ENCODE measurements at places on chromosomes 16 and 17.

DNA sequence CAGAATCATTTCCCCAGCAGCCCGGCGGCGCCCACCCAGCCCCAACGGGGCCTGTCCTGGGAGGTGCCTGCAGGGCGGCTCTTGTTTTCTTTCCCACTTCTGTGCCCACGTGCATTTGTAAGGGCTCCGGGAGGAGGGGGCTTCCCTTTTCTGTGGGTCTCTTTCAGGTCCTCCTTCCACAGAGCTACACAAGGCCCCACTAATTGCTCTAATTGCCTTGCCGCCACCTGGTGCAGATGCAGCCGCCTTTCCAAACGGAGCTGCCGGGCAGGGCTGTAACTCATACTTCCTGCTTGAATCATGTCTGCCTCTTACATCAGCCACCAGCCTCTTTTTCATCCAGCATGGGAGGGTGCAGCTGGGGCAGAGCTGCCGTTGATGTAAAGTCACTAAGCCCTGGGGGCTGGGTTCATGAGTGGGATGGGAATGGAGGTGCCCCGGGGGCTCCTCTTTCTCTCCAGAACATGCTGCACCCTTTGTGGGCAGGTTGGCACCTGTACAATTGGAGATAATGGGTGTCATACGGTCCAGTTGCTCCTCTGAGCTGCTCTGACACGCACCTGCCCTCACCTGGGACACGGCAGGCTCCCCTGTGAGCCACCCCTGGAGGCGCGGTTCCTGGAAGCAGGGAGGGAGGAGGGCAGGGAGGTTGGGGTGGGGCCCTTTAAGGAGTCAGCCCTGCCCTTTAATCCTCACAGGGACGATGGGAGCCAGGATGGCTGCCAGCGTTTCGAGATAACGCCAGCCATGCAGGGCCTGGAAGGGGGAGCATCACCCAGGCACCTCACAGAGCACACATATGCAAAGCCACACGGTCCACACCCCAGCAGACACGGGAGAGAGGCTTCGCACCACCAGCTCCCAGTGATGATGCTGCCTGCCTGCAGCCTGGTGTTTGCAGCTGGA lies 41.1 kb upstream of the KLHDC4 start:
- no peak for DNase-seq

DNA sequence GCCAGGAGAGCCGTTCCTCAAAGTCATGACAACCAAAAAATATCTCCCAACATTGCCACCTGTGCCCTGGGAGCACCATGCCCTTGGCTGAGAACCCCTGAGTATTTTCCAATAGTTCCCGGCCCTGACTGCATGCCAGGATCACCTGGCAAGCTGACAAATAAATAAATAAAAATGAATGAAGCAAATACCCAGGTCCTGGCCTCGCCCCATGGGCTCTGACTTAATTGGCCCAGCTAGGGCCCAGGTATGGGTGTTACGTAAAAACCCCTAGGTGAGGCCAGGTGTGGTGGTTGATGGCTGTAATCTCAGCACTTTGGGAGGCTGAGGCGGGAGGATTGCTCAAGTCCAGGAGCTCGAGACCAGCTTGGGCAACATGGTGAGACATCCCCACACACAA lies 2.7 kb upstream of the C16orf74 start:
- DNase-seq = no peak

- no peak for DNase-seq
Measured at GRCh38 chr16:83517398-83517797, 290.4 kb upstream of the HSBP1 start.

DNA sequence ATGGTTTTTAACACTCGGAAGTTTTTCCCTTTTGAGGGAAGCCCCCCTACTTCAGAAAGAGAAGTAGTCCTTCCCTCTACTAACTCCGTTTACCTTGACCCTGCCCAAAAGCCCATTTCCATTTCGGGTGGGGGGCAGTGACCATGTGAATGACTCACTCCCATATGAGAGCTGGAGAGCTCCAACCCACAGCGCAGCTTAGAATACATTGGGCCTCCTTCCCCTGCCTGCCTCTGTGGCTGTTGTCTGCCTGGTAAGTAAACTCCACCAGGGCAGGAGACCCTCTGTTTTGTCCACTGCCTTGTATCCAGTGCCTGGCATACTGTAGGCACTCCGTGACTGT lies 985 bp downstream of the SGSM2 start:
- no peak for DNase-seq

DNA sequence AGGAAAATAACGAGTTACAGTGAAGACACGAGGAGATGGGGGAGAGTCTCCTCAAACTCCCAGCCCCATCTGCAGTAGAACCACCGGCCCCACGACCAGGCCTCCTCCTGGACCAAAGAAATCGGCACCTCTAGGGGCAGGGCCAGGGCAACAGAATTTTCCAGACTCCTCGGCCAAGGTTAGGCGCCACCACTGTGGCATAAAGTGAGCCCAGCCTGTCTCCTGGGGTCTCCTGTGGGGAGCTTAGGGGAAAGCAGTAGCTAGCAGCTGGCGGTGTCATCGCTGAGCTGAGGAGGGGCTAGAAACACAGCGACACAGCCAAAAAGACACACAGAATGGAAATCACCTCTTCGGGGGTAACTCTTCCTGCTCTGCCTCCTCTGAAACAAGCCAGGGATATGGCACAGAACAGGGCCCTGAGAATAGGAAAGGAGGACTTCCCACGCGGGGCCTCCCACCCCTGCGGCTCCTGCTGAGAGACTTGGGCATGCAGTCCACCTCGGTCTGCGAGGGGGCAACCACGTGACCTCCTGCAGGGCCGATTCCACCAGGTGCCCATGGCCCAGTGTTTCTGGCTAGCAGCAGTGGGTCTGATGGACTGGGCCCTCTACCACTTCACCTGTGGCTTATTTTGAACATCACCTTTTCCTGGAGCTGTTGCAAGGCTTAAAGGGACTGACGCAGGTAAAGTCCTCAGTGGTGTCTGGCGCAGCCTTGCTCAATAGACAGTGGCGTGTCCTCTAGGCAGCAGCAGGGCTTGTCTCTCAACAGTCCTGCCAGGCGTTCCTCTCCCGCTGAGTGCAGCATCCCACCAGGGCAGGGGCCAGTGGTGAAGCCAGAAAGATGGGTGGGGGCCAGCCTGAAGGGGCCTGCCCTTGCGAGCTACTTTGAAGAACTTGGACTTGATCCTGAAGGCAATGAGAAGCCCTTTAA lies 6.7 kb upstream of the GINS2 start:
- DNase-seq = no peak

GRCh38 chr16:77273-77806 lies 685 bp upstream of the MPG start:
- DNase-seq = no peak

GRCh38 chr17:12737740-12738469 lies 51.4 kb upstream of the ARHGAP44 start:
- DNase-seq = no peak

GRCh38 chr17:80878876-80879722 lies 112.5 kb upstream of the CHMP6 start:
- no peak for DNase-seq

DNA sequence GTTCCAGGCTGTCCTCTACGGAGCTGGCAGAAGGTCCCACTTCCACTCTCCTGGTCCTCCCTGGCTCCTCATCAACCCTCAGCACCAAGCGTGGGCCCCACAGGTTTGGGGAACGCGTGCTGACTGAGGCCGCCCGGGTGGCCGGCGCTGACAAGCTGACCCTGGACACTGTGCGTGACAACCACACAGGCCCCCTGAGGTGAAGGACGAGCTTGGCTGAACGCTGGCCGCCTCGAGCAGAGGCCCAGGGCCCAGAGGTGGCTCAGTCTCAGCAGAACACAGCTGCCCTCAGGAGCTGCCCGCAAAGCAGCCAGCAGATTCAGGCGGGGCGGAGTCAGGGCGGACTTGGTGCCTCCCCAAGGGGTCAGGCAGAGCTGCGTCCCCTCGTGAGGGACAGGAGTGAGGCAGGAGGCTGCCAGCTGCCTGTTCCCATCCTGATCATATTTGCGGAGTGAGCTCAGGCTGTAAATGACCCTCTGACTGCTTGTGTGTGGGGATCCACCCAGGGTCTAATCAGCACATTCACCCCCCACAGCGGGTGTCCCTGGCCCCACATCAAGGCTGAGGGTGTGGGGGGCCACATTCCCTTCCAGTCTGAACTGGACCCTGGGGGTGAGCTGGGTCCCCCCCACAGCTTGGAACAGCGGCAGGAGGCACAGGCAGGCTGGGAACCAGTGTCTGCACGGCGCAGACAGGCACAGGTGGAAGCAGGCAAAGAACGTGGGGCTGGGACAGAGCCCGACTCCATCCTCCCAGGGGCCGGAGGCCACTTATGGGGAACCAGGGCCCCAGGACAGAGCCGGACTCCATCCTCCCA lies 105.1 kb upstream of the METRNL start:
- no peak for DNase-seq

DNA sequence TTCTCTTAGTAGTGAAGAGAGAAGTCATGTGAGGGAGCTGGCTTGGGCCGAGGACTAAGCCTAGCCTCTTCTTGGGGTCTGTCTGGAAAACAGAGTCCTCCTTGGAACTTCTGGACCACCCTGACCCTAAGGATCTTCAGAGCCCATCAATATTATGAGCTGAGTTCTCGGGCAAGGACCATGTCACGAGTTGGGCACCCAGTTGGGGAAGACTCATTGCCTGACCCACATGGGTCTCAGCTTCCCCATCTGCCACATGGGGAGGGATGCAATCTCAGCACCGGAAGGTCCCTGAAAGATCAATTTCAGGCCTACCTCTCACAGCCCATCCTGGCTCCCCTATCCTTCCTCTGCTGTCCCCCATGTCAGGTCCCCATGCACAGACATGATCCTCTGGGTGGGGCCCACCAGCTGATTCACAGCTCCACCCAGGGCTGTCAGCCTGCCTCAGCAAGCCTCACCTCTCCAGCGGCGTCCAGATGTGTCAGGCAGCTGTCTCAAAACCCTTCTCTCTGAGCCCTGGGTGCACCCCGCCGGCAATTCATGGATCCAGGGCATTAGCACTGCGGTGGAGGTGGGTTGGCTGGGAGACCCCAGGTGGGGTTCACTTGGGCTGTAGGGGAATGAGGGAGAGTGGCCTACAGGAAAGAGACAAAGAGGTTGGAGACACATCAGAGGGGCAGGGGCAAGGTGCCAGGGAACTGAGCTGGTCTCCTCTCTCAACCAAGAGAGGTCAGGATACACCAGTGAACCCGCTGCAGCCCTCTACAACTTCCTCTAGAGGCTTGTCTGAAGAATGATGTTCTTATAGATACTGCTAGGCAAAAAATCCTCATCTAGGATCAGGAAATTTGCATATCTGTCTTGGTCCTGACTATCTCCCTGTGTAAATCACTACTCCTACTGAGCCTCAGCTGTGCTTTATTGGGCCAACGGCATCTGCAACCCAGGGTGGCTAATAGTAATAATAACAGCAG lies 1.8 kb downstream of the NLRP1 start:
- no peak for DNase-seq

- no peak for DNase-seq
Measured at GRCh38 chr16:177394-177822, 928 bp downstream of the HBA1 start.

GRCh38 chr17:6455321-6455705 lies 11.1 kb downstream of the PIMREG start:
- peak; percentile 52 for DNase-seq

- DNase-seq = no peak
Measured at GRCh38 chr17:32114536-32114935, 27.8 kb upstream of the RHOT1 start.

DNA sequence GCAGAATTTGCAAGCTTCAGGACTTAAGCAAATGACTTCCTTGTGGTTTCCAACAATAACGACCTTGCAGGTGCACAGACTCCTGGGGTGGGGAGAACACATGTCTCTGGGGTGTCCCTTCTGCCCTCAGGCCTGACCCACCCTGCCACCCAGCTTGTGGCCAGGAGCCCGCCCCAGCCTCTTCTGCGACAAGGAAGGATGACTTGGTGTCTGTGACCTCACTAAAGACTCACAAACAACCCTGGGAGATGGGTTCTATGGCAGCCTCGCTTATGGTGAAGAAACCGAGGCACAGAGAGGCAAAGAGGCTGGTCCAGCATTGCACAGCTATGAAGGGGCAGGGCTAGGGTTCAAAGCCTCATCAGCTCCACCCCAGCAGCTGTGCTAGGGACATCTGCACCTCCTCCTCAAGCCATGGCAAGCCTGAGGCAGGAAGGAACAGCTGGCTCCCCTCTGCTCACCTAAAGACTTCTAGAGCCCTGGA lies 2.6 kb downstream of the ATP2A3 start:
- no peak for DNase-seq

- DNase-seq = no peak
Measured at GRCh38 chr17:75069783-75070182, 18.0 kb upstream of the SLC16A5 start.

- DNase-seq = peak; percentile 85
Measured at GRCh38 chr16:57609541-57610401, 18.7 kb upstream of the ADGRG1 start.

GRCh38 chr16:86584071-86584685 lies 5.8 kb downstream of the FOXL1 start:
- no peak for DNase-seq

DNA sequence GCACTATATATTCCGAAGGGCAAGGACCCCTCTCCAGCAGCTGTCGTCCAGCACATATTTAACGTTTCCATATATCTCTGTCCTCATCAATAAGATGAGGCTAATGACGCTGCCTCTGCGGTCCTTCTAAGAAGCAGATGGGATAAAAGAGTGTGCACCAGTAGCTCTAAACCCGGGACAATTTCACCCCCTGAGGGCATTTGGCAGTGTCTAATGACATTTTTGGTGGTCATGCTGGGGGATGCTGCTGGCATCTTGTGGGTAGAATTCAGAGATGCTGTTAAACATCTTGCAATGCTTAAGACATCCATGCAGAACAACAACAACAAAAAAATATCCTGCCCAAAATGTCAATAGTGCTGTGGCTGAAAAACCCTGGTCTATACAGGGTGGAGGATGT lies 372.9 kb downstream of the CDH13 start:
- DNase-seq = no peak

GRCh38 chr17:34222722-34223497 lies 32.2 kb upstream of the CCL2 start:
- DNase-seq = no peak

- no peak for DNase-seq
Measured at GRCh38 chr16:82329504-82330192, 159.6 kb upstream of the MPHOSPH6 start.

DNA sequence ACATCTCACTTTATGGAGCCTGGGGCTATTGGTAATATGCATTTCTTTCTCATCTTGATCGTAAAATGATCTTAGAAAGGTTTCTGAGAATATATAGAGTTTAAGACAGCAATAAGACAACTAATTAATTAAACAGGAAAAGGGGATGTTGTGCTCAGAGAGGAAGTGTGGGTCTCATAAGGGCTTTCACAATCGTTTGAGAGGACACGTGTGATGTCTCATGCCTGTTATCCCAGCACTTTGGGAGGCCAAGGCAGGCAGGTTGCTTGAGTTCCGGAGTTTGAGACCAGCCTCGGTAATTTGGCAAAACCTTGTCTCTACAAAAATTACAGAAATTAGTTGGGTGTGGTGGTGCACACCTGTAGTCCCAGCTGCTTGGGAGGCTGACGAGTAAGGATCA lies 295.6 kb downstream of the WWOX start:
- DNase-seq = no peak

GRCh38 chr17:81008140-81008539 lies 16.5 kb downstream of the CHMP6 start:
- DNase-seq = no peak

Measured in natural killer cell treated with Interleukin-12 subunit alpha and Interleukin-12 subunit beta and Interleukin-15 and Interleukin-18, amount 100 ng/mL, for 72 hours (primary cell).